Muscle of leg (tissue), 16 donors: ENCODE measurements at places on chromosomes 12 and 14. TPM values are rescaled to one million over a fixed set of nuclear protein-coding genes. Genes with fewer than 3 reads are reported as not detected.

Gene RNF212B
- not detected for total RNA-seq

Gene ARHGAP9
- 3.6 TPM for total RNA-seq

Gene PAX9
- 0.13 TPM for total RNA-seq

Gene ZNF605
- total RNA-seq, result 14.9 TPM

Gene FITM1
- total RNA-seq, result 170 TPM

Gene USP44
- total RNA-seq, result 3.4 TPM

DNA sequence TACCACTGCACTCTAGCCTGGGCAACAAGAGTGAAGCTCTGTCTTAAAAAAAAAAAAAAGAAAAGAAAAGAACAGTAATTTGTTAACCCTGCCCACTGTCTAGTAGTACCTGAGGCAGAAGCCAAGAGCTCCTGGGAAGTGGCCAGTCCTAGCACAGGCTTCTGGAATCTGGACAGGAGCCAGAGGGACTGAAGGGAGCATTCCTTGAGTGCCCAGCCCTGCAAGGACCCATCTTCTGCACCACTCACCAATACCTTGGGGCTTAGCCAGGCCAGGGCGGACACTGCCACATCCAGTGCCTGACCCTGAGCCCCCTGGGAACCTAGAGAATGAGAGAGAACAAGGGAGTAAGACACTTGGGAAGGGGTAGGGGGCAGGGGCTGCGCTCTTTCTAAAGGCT is 33.7 kb downstream of the PARP2 start:
- DNase-seq, result peak; percentile 19

GRCh38 chr14:61145034-61145902 is 135.9 kb downstream of the TMEM30B start:
- peak; percentile 99 for DNase-seq

DNA sequence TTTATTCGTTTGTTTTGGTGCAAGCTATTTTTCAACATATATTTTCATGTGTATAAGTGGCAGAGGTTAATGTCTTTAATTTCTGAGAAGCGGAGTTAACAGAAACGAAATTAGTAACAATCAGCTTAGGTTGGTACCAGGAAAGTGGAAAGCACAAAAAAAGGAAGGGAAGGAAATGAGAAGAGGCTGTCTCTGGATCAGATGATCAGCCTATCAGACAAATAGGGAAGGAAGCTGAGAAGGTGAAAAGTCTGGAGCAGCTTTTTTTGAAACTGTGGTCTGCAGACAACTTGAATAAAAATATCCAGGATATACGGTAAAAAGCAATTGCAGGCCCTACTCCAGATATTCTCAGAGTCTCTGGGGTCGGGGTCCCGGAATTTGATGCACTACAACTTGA is 265.0 kb downstream of the SSPN start:
- peak; percentile 11 for DNase-seq

GRCh38 chr12:51349026-51349425 is 2.5 kb upstream of the CELA1 start:
- no peak for DNase-seq

DNA sequence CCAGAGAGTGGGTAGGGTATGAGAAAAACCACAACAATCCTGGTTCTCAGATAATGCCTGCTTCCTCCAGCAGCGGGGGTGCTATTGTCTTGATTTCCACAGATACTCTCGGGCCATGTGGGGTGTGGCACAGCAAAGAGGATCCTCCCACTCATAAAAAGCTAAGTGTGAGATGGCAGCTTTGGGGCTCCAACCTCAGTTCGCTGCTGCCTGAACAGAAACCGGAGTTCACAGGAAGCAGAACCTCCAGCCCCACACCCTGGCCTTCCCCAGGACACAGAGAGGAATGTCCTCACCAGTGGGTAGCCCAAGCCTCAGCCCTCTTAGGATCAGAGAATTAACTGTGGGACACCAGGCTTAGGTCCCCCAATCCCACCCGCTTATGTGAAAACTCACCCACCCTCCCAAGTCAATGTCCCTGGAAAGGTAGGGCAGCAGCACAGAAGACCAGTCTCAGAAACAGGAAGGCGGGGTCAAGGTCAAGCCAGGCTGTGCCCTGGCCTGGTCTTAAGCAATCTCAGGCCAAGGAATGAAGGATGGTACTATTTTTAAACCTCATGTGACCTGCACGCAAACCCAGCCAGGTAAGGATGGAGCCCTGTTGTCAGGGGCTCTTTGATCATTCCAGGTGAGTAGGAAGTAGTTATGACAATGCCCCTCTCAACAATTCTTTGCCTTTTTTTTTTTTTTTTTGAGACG is 9.0 kb downstream of the KCTD10 start:
- DNase-seq, result no peak

DNA sequence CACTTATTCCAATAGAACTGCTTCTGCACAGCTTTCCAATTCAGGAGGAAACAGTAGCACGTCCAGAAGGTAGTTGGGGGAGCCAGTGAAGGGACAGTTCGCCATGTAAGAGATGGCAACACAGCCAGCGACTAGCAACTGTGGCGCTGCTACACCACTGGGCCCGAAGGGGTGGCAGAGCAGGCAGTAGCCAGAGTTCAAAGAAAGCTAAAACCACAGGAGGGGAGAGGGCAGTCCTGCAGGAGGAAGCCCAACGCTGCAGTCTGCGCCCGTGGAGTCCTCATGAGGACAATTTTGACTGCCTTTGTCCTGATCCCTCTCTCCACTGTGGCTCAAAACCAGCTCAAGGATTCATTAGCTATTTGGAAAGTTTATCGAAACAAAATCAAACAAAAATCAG is 591.2 kb downstream of the VRK1 start:
- DNase-seq, result no peak

- DNase-seq, result no peak
Observed at GRCh38 chr14:52430474-52430873, 116.4 kb downstream of the PTGER2 start.

DNA sequence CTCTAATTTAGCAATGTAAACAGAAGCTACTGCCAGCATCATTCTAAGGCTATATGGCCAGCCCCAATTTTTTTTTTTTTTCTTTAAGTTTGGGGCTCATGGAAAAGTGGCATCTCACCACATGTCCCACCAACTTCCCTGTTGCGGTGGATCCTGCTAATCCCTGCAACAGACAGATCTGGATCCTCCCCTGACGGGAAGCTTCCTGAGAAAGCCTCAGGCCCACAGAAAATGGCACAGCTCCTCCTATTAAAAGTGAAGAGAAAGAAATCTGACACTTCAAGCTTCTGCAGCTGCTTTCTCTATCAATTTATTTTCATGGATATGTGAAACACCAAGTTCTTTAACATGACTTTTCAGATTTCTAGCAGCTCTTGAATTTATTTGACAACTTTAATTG is 433.8 kb upstream of the DCN start:
- DNase-seq, result peak; percentile 64

DNA sequence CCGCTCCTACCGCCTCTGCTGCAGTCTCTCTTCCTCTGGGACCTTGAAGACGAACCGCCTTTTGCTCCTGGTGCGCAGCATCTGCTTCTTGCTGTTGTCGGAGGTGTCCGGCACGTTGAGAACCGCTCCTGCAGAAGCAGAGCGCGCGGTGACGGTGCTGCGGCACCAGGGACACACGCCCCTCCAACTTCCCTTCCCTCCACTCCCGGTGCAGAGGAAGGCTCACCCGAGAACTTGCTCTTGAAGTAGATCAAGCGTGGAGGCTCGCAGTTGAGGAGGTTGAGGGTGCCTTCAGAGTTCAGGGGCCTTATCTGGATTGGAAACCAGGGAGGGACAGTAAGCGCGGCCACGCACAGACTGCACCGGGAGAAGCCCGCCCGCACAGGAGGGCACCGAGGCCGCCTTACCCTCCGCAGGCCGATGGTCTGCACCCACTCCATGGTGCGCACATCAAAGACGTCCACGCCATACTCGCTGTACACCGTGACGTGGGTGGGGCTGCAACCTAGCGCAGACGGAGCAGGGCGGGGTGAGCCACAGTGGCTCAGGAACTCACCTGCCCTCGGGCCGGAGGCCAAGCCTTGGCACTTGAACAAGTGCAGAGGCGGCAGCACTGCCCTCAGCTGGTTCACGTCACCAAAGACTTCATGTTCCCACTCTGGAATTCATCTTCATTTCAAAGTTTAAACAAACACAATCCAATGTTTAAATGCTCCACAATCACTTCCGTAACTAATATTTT is 17.5 kb downstream of the AMN start:
- no peak for DNase-seq

DNA sequence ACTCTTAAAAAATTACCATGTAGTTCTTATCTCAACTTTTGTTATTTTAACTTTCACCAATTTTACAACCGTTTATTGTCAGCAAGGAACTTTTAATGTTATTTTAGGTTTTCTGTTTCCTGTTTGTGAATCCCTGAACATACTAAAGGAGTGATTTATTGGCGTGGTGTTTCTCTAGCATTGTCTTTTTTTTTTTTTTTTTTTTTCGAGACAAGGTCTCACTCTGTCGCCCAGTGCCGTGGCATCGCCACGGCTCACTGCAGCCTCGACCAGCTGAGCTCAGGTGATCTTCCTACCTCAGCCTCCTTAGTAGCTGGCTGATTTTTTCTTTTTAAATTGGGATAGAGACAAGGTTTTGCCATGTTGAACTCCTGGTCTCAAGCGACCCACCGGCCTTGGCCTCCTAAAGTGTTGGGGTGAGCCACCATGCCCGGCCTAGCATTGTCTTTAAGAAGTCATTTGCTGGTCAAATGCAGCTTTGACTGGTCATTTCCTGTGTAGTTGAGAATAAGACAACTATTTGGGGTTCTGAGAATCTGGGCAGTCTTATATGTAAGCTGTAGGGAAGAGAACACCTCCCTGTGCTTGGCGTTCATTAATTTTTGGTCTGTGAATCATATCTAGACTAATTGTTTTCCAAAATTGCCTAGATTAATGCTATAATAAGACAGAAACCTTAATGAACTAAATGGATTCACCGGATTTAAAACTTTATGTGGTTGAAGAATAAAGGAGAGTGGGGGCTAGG is 2.1 kb downstream of the WASHC4 start:
- DNase-seq, result peak; percentile 17

DNA sequence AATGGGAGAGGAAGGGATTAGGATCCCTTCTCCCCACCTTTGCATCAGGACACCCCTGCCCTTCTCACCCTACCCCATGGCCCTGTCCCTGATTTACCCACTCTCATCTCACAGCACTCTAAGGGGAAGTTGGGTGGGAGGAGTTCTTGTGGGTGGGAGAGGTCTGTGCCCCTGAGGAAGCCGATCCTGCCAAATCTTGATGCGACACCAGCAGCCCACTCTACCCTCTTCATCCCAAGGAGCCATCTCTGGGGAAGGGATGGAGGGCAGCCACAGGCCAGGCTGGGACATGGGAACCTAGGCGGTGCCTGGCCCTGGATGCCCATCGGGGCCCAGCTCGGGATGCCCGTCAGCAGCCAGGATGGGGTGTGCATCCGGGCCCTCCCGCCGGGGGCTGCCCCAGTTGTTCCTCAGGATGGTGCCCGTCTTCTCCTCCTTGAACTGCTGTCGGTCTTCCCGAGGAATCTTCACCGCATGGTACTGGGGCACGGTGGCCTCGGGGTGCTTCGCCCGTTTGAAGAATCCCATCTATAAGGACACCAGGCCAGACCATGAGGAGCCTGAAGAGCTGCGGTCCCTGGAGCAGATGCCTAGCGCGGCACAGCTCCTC is 22.8 kb downstream of the ITGA7 start:
- no peak for DNase-seq

- DNase-seq, result peak; percentile 54
Observed at GRCh38 chr12:107374161-107374840, 281.0 kb upstream of the CRY1 start.

DNA sequence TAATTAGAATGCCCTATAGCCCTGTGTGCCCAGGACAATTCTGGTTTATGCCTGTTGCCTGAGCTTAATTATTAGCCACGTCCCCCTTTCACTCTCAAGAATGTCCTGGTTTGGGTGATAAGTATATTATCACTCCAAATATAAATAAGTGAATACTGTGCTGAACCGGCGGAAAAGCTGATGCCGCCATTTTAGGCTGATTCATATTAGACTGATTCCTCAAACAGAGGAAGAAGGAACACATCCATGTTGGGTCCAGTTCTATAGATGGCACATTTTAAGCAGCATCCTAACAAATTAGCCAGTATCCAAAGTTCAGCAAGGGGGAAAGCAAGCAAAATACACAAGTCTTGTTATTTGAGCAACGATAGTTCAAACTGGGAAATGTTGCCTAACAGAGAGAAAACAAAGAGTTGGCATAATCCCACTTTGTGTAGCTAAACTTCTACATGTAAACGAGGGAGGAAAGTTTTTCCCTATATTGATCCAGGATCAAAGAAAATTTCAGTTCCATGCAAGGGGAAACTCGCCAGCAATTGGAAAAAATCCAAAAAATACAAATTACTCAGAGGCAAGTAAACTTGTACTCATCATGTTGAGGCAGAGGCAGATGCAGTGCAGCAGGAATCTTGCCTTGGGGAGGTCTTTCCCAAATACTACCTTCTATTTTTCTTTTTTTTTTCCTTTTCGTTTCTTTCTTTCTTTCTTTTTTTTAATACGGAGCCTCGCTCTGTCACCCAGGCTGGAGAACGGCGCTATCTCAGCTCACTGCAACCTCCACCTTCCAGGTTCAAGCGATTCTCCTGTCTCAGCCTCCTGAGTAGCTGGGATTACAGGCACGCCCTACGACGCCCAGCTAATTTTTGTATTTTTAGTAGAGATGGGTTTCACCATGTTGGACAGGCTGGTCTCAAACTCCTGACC is 96.2 kb downstream of the ITPR2 start:
- DNase-seq, result no peak
